ENCODE measurements at places on chromosomes 7 and 10.

DNA sequence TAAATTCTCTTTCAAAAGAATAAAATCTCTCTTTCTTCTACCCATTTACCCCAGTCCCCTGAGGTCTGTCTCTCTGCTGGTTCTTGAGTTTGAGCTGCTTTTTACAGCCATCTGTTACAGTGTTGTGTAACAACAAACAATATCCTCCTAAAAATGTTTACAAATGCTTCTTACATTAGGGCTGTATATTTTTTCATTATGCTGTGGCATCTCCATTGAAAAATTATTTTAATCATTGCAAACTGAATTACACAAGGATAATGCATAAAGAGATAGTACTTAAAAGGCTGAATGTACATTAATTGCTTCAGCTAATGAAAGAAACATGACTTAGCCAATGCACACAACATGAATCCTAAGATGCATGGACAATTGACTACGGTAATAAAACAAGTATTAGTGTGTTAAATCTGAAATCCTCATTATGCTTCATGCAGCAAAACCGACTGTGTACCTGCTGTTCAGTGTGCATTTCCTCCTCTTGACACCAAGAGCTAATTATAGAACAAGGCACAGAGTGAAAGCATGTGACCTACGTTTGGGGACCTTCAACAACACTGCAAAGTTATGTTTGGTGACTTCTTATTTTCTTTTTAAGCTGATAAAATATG, 181.7 kb upstream of the RHOBTB1 start:
- peak; percentile 6 for DNase-seq

DNA sequence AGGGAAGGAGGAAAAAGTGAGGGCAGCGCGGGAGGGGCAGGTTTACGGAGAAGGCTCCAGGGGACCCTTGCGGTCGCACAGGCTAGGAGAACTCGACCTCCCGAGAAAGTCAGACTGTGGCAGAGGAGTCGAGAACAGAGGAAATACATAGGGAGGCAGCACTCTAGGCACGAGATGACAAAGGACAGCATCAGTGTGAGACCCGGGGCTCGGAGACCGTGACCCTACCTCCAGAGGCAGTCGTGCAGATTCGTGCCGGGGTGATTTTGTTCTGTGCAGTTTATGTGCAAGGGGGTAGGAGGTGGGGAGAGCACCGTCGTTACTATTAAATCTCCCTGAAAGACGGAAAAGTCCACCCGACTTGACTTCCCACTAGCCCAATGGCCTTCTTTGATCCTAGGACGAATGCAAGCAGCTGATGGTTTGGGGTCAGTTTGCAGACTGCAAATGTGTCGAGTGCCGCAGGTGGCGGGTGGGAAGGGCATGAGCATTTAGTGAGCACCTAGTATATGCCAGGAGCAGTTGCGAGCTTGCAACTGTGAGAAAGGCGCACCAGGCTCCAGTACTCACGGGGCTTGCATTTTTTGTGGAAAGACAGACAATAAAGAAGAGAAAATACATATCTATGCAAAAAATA, 674 bp upstream of the OSBPL3 start:
- DNase-seq = no peak

- no peak for DNase-seq
These were observed 12.0 kb upstream of the UBE2D1 start for GRCh38 chr10:58322835-58323209.

DNA sequence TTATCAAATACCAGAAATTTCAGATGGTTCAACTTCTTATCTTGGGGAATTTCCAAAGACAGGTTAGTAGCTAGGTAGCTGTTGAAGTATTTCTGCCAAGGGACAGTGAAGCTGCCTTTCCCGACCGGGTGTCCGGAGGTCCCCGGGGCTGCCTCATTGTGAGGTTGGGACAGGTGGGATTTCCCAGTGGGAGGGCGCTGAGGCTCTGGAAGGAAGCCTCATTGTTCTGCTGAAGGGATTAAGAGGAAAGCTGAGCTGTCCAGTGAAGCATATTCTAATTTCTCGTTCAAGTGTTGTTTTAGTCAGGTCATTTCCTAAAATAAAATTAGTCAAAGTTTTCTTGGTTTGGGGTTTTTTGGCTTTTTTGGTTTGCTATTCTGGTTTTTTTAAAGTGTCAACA, 244.2 kb downstream of the MGMT start:
- no peak for DNase-seq

- DNase-seq = no peak
These were observed 607 bp upstream of the GRB10 start for GRCh38 chr7:50783303-50783702.

Data from NCI-H446 treated with DMSO at 0.1 percent for 48 hours (cell line).